Fibroblast of skin of right biceps (primary cell): ENCODE measurements at places on chromosomes 3 and 15.

GRCh38 chr15:48143856-48144255 lies 23.1 kb downstream of the SLC24A5 start:
- DNase-seq = peak; percentile 49

GRCh38 chr15:33150431-33150941 lies 44.0 kb downstream of the FMN1 start:
- DNase-seq = no peak

- DNase-seq = peak; percentile 44
These were observed 2.8 kb downstream of the FURIN start for GRCh38 chr15:90871139-90871715.

GRCh38 chr15:80550908-80551260 lies 144.2 kb upstream of the ABHD17C start:
- peak; percentile 82 for DNase-seq

DNA sequence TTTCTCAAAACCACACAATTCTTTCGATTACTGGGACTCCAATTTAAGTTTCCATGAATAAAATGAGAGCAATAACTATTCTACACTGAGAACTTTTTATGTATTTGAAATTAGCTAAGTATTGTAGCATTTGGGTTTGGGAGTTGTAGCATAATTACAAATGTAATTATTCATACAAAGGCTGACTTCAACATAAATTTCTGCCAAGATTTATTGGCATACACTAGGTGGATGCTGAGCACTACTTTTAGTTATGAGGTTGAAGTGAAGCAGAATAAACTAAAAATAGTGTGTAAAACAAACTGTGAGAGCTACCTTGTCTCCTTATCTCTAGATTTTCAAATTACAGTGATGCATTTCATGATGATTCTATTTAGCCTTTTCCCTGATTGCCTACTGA lies 516.1 kb downstream of the ZNF385D start:
- DNase-seq = no peak

- DNase-seq = peak; percentile 40
These were observed 23.3 kb upstream of the NFKBIZ start for GRCh38 chr3:101825904-101826445.

- DNase-seq = no peak
These were observed 180.5 kb upstream of the TRIM42 start for GRCh38 chr3:140497331-140497730.

DNA sequence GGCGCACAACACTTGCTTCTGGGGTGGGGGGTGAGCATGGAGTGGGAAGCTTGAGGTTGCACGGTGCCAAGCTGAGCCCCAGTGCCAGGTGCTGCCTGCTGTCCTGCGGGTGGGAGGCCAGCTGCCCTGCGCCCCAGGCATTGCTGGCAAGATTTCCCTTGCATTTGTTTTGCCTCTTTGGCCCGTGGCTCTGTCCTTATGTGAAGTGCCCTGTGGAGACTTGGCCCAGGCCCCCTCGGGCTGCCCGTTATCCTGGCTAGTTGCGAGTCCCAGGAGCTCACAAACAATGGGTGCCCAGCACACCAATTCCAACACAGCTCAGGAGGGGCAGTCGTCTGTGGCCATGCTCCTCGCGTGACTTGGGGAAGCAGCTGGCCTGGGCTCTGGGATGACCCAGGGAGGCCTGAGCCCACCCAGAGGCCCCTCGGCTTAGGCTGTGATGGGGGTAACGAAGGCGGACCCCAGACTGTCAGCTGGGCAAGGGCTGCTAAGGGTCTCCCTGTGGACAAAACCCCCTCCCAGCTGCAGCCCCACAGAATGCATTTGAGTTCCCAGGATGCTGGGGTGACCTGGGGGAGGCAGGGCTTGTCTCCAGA lies 5.9 kb downstream of the C3orf22 start:
- no peak for DNase-seq

DNA sequence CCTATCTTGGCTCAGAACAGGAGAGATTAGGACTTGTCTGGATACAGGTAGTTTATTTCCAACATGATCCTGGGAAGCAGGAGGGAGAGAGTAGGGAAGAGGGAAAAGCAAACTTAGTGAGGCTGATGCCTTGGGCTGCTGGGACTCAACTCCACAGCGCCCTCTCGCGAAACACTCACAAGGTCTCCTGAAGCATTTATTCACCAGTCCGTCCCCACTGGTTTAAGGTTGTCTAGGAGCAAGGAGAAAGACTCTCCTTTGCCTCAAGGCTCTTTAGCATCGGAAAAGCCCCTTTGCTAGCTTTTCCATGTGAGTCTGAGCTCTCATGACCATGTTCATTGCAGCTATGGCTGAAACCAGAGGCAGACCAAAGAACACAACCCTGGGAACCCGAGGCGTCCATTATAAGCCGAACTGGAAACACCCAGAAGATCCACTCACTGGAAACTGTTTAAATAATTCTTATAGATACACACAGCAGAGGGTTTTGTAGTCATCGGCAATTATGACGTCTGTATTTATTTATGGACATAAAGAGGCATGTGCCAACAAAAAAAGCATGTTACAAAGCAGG lies 244.5 kb downstream of the CD47 start:
- peak; percentile 55 for DNase-seq

DNA sequence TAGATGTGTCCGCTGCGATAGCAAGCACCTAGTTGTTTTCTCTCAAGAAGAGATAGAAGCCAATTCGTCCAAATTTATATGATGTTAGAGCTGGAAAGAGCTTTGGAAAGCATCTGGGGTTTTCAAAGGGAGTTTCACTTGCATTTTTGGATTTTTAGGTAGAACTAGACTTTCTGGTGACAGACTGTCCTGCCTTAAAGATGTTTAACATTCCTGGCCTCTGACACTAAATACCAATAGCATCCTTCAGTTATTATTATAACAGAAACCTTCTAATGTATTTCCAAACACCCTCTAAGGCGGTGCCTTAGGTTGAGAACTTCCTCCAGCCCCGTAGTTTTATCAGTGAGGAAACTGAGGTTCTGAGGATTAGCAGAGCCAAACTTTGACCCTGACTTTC lies 305.3 kb downstream of the SATB1 start:
- peak; percentile 40 for DNase-seq

GRCh38 chr15:56838085-56838484 lies 80.4 kb upstream of the TCF12 start:
- no peak for DNase-seq

GRCh38 chr15:96052572-96053030 lies 277.9 kb upstream of the NR2F2 start:
- no peak for DNase-seq

DNA sequence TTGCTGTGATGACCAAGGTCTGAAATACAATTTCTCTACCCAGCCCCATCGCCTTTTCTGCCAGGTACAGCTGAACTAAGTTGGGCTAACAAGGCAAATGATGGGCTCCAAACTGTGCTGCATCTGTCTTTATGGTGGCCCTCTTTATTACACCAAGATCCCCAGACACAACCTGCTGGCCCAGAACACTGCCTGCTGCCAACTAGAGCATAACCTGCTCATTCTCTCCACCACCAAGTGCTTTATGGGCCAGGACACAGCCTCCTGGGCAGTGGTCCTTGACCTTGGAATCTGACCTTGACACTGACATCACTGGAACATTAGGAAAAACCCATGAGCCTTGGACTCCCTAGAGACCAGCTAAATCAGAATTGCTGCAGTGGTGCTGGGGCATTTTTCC lies 3.3 kb downstream of the LINS1 start:
- DNase-seq = no peak

GRCh38 chr3:151403246-151403645 lies 18.7 kb upstream of the P2RY12 start:
- DNase-seq = peak; percentile 89

DNA sequence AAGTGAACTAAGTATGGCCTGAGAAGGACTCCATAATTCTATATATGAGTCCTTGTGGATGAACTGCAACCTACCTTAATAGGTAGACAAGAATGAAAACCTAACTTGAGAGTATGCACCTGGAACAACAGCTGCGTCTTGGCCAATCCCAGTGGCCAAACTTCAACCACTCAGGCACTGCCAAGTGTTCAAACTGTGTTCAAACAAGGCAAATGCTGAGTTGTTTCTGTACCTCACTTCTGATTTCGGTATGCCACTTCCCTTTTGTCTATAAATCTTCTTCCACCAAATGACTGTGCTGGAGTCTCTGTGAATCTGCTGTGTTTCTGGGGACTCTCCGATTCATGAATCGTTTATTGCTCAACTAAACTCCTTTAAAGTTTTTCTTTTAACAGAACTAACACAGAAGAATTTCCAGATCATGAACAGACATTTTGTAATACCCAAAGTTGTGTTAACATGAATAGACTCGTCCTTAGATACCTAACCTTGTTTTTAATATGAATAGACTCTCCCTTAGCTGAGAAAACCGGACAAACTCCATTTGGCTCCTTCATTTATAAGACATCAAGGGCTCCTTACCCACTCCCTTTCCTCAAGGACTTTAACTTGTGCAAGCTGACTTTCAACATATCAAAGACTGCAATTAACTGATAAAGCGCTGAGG lies 4.1 kb downstream of the ZNF717 start:
- no peak for DNase-seq

DNA sequence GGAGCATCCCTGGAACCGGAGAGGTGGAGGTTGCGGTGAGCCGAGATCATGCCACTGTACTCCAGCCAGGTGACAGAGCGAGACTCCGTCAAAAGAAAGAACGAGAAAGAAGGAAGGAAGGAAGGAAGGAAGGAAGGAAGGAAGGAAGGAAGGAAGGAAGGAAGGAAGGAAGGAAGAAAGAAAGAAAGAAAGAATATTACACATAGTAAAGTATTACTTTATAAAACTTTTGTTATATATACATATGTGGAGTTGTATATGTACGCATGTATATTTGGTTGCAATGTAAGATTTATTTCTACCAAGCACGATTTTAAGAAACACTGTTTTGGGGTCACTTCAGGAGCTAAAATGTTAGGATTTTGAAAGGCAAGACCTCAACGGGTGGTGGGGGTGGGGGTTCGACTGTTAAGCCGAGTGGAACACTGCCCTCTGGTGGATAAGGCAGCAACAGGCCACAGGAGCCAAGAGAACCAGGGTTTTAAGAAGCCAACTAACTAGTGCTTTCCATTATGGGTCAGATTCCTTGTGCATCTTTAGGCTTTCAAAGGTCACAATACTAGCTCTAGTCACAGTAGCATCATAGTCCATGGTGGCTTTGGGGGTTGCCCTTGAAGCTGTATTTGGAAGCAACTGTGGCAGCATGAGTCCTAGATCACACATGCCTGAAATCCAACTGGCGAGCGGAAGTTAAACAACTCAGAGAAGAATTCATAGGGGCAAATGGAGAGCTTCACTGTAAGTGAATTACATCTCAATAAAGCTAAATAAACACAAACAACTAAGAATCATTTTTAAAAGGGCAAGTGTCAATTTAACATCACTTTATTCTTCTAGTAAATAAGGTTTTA lies 22.5 kb downstream of the GLB1 start:
- DNase-seq = peak; percentile 66

- DNase-seq = no peak
These were observed 37.7 kb upstream of the PRR20G start for GRCh38 chr3:127325629-127325961.

GRCh38 chr3:3798631-3799113 lies 559 bp upstream of the LRRN1 start:
- DNase-seq = no peak

- DNase-seq = no peak
These were observed 37.9 kb downstream of the AGTR1 start for GRCh38 chr3:148735597-148735996.

GRCh38 chr15:29043736-29044502 lies 158.1 kb downstream of the APBA2 start:
- DNase-seq = peak; percentile 78

DNA sequence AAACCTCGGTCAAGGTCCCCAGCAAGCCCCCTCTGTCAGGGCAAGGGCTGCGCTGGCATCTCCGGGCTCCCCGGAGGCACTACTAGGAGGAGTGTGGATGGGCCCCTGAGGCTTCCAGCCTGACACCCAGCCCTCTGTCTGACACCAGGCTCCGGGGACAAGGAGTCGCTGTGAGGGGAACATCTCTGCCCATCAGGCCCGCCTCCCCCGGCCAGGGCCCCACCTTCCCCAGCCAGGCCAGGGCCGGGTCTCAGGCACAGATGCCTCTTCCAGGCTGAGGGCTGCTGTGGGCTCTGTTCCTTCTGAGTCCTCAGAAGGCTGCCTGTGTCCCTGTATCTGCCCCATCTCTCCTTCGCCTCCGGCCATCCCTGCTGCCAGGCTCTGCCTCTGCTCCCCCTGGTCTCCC lies 15.8 kb downstream of the CSPG4 start:
- no peak for DNase-seq

GRCh38 chr15:39454189-39454986 lies 126.5 kb upstream of the THBS1 start:
- peak; percentile 57 for DNase-seq

- DNase-seq = no peak
These were observed 59.8 kb downstream of the SH3BP5 start for GRCh38 chr3:15272426-15273196.

DNA sequence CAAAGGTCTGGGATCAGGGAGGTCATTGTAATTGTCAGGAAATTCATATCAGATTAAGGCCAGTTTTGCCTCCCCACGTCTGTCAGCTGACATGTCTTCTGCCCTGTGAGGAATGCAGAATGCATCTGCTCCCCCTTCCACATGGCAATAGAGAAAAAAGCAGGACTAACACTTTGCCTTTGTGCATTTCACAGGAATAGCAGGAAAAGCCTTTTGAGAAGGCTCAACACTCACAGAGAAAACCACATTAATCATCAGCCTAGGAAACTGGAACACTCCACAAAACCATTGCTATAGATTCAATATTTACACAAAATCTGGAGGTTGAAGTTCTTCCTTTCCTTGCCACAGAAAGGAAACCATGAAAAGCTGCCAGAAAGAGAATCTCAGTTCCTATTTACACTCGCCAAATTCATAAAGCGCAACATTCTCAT lies 165.2 kb upstream of the HES1 start:
- peak; percentile 66 for DNase-seq

- DNase-seq = no peak
These were observed 1361.4 kb downstream of the ROBO1 start for GRCh38 chr3:78406396-78406795.

- peak; percentile 42 for DNase-seq
These were observed 23.4 kb upstream of the PLOD2 start for GRCh38 chr3:146184241-146185015.

DNA sequence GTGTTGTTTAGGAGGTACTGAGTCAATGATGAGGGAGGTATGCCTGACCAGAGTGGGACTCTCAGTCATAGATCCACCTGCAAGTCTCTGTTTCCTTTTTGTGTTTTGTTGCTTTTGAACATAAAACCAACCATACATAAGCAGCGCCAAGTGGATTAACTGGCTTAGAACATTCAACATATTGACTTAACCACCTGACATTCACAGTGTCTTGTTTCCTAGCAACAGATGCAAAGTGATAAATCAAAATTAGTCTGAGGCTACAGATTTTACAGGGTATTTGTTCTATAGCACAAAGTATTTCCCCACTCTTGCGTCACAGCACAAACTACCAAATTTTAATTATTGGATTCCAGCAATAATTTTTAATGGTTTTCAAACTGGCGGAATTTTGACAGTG lies 283.8 kb downstream of the BBX start:
- DNase-seq = no peak

DNA sequence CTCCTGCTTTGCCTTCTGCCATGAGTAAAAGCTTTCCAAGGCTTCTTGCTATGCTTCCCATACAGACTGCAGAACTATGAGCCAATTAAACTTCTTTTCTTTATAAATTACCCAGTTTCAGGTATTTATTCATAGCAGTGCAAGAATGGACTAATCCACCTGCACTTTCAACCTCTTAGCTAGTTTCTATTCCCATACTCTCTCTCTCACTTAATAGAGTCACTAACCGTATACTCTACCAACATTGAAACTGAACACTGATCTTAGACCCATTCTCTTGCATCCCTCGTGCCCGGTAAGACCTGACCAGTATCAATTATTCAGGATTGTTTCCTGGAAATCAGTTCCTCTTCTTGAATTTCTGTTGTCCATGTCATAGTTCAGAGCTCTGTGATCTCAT lies 92.7 kb upstream of the TMC3 start:
- DNase-seq = no peak
